ENCODE measurements at places on chromosomes 2 and 18.

- no peak for DNase-seq
These were observed 352 bp upstream of the HOXD9 start for GRCh38 chr2:176122052-176122682.

- no peak for DNase-seq
These were observed 227.6 kb downstream of the SATB2 start for GRCh38 chr2:199230091-199230490.

GRCh38 chr2:166610180-166610912 is 116.3 kb upstream of the SCN7A start:
- no peak for DNase-seq

DNA sequence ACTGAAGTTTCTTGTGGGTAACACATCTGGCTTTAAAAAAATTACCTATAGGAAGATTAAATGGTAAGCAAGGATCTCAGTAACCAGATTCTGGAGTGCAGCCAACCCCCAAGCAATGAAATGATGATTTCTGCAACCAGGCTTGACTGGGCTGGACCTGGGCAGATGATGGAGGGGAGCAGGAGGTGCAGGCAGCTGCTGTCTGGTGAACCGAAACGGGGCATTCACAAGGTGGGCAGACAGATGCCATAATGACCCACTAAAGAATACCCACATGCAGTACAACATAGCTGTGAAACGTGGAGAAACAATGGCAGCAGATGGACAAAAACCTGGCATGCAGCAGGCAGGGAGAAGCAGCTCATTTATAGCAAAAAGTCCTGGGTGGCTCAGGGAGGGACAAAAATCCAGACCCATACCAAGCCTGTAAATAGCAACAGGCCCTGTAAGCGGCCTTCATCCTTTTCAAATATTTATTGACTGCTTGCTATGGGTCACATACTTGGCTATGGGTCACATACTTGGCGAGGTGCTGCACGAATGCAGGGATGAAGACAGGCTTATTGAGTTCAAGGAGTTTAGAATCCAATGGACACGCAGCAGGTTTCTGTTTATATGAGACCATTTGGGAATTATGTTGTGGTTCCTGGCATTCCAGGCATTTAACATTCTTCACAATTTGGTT is 244.7 kb downstream of the HRH4 start:
- DNase-seq = no peak

GRCh38 chr2:122244598-122245229 is 489.3 kb downstream of the TSN start:
- DNase-seq = no peak

- no peak for DNase-seq
These were observed 8.0 kb downstream of the CTDSP1 start for GRCh38 chr2:218407717-218408116.

DNA sequence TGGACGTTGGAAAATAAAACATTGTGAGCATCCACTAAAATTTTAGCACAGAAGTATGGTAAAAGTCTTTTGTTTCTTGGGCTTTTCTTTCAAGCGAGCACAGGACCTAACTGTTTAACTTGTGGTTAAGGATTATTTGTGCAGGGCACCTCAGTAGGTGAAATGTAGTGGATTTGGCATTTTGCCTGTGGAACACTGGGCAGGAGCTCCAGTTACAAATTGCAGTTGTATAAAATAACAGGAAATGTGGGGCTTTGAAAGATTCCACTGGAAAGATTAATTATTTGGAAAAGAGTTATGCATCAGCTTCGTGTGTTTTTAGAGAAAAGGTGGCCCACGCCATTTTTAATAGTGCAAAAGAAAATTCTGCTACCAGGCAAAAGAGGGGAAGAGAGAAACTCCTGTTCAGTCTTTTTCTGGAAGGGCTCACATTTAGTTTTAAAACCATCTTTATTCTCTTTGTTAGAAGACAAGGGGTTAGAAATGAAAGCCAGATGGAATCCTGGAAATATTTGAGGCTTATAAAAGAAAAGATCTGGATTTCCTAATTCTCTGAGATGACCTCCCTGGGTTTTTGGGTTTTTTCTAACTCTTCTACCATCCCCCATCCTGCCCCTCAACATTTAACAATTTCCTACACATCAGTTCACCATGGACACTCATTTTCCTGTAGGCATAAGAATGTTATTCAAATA is 144.3 kb upstream of the SERTAD2 start:
- DNase-seq = no peak

DNA sequence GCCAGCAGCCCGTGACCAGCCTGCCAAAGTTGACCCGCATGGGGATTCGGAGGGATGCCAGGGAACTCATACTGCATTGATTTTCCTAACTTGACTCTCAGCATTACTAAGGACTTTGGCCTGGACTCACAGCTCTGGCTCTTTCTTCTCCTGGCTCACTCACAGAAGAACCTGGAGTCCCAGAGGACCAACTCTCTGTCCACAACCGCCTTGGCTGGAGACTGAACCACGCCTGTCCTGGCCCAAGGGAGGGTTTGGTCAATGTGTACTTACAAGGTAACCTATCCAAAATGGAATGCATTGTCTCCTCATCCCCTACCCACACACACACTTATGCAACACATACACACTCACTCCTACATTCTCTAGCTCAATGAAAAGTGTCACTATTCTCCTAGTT is 135.6 kb upstream of the KLHL29 start:
- no peak for DNase-seq

- no peak for DNase-seq
These were observed 53.3 kb upstream of the SLC5A7 start for GRCh38 chr2:107932979-107933378.

DNA sequence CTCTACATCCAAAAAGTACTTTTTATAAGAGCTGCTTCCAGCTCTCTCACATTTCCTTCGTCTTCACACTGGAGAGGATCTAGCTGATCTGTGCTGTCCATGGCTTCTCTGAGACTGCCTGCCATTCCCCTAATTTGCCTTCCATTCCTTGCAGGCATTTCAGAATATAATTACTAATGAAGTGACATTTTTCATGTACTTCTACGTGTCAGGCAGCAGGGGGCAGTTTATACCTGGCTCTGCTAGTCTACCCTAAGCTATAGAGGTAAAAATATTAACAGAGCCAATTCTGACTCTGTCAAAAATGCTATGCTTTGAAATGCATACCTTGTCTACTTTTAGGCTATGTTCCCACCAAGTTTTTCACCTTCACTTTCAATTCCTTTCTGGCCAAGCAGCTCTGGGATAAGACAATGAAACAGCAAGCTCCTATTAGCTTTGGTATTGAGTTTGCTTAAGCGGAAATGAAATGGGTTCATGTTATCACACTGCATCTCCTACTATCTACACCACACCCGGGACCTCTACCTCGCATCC is 81.9 kb downstream of the MEP1B start:
- DNase-seq = no peak

- no peak for DNase-seq
These were observed 23.6 kb upstream of the SERPINE2 start for GRCh38 chr2:224062481-224063297.

DNA sequence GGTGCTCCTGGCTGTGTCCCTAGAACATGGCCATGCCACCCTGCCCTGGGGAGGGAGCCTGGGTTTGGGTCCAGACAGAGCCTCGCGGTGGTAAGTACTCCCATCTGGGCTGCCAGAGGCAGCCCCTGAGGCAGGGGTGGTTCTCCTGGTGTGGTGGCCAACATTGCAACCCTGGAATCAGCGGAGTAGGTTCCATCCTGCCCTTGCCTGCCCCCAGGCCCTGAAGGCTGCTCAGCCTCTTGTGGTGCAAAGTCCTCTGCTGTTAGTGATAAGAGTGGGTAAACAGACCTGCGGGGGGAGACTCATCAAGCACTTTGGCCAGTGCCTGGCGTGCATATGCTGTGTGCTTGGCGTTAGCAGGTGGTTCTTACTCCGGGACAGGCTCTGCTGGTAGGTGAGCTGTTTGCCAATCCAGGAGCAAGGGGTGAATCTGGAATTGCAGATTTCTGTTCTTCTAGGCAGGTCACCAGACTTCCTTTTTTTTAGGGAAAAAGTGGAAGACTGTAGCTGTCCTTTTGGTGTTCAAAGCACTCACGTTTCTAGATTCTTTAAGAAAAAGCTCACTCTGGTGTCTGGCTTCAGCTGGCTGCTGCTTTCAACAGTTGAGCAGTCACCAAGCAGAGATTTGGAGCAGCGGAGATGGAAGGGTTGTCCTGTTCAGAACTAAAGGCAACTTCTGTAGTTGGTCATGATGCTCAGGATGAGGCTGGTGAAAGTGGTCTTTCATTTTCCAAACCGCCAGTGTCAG is 3.2 kb downstream of the CNNM3 start:
- no peak for DNase-seq

- DNase-seq = no peak
These were observed 132.2 kb downstream of the EPHA4 start for GRCh38 chr2:221439761-221440479.

DNA sequence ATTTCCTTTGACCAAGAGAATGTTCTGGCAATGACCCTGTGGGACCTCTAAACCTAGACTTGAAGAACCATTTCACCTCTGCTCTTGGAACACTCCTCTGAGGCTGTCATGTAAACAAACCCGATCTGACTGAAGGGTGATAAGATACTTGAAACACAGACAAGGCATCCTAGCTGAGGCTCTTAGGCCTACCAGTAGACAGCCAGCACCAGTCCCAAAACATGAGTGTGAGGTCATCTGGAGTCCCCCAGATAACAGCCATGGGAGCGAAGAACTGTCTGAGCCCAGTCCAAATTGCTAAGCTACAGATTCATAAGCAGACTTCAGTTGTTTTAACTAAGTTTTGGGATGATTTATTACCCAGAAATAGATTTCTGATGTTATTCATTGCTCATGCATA is 39.5 kb upstream of the LHCGR start:
- no peak for DNase-seq

DNA sequence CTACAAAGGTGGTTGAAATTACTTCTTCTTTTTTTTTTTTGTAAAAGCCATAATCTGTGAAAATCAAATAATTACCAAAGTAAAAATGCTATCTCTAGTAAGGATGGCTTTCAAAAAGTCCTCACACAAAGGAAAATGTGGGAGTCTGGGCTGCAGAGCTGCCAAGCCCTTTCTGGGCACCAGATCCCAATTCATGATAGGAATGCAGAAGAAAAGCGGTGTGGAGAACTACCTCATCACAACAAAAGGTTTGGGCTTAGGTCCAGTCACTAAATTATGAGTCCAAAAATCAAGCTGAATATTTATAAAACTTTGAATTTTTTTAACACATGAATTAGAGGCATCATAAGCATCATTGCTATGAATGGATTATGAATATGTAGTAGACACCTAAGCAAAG is 30.8 kb upstream of the EPHA4 start:
- DNase-seq = no peak

- no peak for DNase-seq
These were observed 109.1 kb downstream of the CDK15 start for GRCh38 chr2:201915446-201915845.

DNA sequence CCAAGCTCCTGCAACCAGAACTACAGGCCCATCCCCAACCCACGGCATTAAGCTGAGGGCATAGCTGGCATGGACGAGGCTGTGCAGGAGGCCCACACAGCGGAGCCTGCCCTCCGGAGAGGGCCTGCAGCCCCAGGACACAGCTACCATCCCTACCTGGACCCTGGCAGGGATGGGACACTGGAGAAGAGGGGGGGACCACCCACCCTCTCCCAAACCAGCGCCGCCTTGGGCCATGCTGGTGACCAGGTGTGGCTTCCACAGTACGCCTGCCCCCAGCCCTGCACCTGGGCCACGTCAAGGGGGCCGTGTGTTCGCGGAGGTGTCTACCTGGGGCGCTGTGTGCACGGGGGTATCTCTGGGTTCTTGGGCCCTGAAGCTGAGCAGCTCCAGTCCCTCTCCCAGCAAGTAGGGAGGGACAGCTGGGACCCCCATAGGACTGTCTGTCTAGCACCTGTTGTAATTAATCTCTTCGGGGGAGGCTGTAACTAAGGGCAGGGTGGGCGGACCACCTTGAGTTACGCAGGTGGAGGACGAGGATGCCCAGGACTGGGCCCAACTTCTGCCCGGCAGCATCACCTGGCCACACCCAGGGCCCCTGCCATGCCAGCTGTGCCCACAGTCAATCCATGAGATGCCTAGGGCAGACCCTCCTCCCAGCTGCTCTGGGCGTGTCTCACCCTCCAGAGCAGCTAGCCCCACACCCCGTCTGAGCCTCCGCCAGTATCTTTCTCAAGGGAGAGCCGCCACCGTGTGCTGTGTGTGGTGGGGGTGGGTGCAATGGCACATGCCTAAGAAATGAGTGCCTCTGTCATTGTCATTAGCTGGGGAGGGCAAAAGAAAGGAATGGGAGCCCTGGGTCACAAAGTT is 18.3 kb downstream of the HS6ST1 start:
- no peak for DNase-seq

GRCh38 chr2:152198499-152198898 is 22.9 kb upstream of the STAM2 start:
- DNase-seq = no peak

- DNase-seq = no peak
These were observed 2185.6 kb upstream of the CELF4 start for GRCh38 chr18:39751161-39751560.

GRCh38 chr2:168895771-168896170 is 5.3 kb upstream of the G6PC2 start:
- no peak for DNase-seq

GRCh38 chr18:53268455-53268854 is 928.5 kb downstream of the DCC start:
- DNase-seq = no peak

GRCh38 chr18:58268849-58269248 is 224.8 kb downstream of the NEDD4L start:
- no peak for DNase-seq
